ENCODE measurements at places on chromosomes 3 and 15. TPM values are rescaled to one million over a fixed set of nuclear protein-coding genes. Genes with fewer than 3 reads are reported as not detected.

Gene PLCH1
- not detected for polyA plus RNA-seq

Gene SPTBN5
- polyA plus RNA-seq = 0.38 TPM

Gene CYP1A1
- polyA plus RNA-seq = 0.03 TPM

Gene SLC9C1
- polyA plus RNA-seq = not detected

Gene CYFIP1
- polyA plus RNA-seq = 58.4 TPM

GRCh38 chr15:66132251-66132816 lies 121.2 kb downstream of the MEGF11 start:
- DNase-seq = no peak

GRCh38 chr3:184320104-184320445 lies 5.7 kb downstream of the EIF4G1 start:
- DNase-seq = peak; percentile 97

GRCh38 chr15:89089316-89090230 lies 1.3 kb downstream of the ABHD2 start:
- no peak for DNase-seq

- DNase-seq = peak; percentile 51
Observed at GRCh38 chr15:34437687-34438086, at the start of gene GOLGA8A. Gene GOLGA8A, minus strand, starts transcription at chr15:34437808. Its CDS starts 48,117 bp downstream, at chr15:34389691.

- no peak for DNase-seq
Observed at GRCh38 chr15:82966671-82967071, 14.2 kb upstream of the HOMER2 start.

GRCh38 chr3:45861043-45861719 lies 19.3 kb upstream of the LZTFL1 start:
- DNase-seq = no peak

GRCh38 chr3:170651260-170651845 lies 65.5 kb upstream of the SLC7A14 start:
- DNase-seq = no peak

DNA sequence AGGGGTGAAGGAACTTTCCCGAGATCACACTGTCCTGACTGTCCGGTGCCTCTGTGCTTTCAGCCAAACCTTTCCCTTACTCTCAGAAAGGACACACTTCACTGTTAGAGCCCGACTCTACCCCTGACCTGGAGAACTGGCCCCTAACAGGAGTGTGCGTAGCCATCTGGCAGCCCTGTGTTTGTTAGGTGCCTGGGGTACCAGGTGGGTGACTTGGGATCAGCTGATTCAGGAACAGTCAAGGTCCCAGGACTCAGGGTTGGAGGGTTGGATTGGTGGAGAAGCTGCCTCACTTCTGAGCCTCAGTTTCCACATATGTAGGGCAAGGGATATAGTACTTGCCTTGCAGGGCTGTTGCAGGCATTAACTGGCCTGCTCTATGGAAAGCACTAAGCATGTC lies 98.3 kb upstream of the SLC6A11 start:
- no peak for DNase-seq

DNA sequence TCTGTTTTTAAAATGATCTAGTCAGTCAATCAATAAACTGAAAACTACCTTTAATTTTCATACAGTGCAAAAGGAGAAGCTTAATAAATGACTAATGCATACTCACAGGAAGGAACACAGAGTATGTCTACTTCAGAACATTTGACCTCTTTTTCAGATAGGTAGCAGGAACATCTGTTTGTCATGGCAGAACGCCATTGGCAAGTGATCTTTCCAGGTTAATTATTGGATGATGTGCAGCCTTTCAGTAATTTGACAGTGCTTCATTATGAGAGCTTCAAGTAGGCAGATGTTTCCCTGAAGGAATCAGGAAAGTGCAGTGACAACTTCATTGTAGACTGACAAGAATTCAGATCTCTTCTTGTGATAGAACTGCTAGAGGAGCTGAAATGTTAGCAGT lies 325.0 kb downstream of the OTOL1 start:
- DNase-seq = no peak

DNA sequence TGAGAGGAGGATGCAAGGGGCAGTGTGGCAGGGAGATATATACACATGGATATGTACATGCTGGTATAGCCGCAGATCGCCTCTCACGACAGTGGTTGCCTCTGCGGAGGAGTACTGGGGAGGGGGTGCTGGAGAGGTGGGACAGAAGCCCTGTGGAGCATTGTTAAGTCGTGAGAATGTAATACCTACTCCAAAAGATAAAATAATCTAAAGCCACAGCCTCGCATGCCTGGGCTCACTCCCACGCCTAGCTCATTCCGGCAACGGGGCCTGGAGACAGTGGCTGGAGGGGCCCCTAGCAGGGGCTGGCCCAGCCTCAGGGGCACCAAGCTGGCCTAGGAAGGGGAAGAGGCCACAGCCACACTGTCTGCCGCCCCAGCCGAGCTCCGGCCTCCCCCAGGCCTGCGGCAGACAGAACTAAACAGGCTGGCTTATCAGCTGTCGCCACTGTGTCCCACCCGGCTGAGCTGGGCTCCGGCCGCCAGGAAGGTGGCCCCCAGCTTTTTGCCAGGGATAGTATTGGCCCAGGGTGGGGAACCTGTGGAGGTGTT lies 65.1 kb upstream of the LCTL start:
- no peak for DNase-seq

GRCh38 chr3:46127503-46127902 lies 80.6 kb downstream of the CCR1 start:
- DNase-seq = peak; percentile 87

- DNase-seq = peak; percentile 8
Observed at GRCh38 chr15:99306694-99307338, 55.5 kb downstream of the LRRC28 start.

DNA sequence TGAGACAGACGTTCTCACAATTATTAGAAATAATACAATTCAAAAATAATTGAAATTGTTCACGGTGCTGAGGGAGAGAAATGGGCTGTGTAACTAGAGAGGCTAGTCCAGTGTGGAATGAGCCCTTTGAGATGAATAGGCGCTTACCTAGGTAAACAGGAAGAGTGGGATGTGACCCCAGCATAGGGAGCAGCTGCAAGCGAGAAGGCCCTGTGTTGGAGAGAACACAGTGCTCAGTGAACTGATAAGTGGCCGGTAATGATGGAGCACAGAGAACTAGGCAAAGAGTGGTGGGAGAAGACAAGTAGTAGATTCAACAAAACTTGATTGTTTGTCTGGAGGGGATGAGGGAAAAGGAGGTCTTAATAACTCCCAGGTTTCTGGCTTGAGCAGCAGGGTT lies 103.9 kb downstream of the HCN4 start:
- no peak for DNase-seq

GRCh38 chr3:194960446-194961032 lies 274.9 kb downstream of the FAM43A start:
- DNase-seq = no peak

GRCh38 chr3:179286331-179286730 lies 35.4 kb upstream of the KCNMB3 start:
- DNase-seq = no peak

- DNase-seq = peak; percentile 85
Observed at GRCh38 chr3:160473221-160473620, 23.6 kb upstream of the TRIM59 start.
